ENCODE measurements at places on chromosomes 3 and 15. TPM values are rescaled to one million over a fixed set of nuclear protein-coding genes. Genes with fewer than 3 reads are reported as not detected.

CDHR4 gene
- 0.21 TPM for total RNA-seq

ATP13A5 gene
- not detected for total RNA-seq

LMOD3 gene
- not detected for total RNA-seq

COL6A6 gene
- total RNA-seq, result not detected

SLC28A1 gene
- not detected for total RNA-seq

ABHD6 gene
- 12.3 TPM for total RNA-seq

C3orf70 gene
- total RNA-seq, result not detected

TMEM207 gene
- total RNA-seq, result not detected

TRH gene
- not detected for total RNA-seq

CNTN4 gene
- not detected for total RNA-seq

EOMES gene
- total RNA-seq, result 0.64 TPM

RYR3 gene
- total RNA-seq, result 0.01 TPM

C2CD4A gene
- total RNA-seq, result 0.19 TPM

TRIM71 gene
- total RNA-seq, result not detected

DPPA2 gene
- total RNA-seq, result not detected

COLQ gene
- 0.24 TPM for total RNA-seq

GRK7 gene
- total RNA-seq, result not detected

ROPN1 gene
- not detected for total RNA-seq

CTDSPL gene
- total RNA-seq, result 14.3 TPM

SOX14 gene
- total RNA-seq, result not detected

SEMA3G gene
- 0.13 TPM for total RNA-seq

ITIH1 gene
- total RNA-seq, result not detected

GCNT3 gene
- total RNA-seq, result 158 TPM

PPARG gene
- 42.5 TPM for total RNA-seq

ARL14 gene
- 0.56 TPM for total RNA-seq

HGD gene
- total RNA-seq, result 24.4 TPM

KIF15 gene
- total RNA-seq, result 9.2 TPM

TTC21A gene
- 2.5 TPM for total RNA-seq

GPR149 gene
- not detected for total RNA-seq

RPL39L gene
- total RNA-seq, result 49.2 TPM

PLAAT1 gene
- not detected for total RNA-seq

SKOR1 gene
- total RNA-seq, result 0.07 TPM

RAB6B gene
- 2.1 TPM for total RNA-seq

SPATA12 gene
- total RNA-seq, result 0.44 TPM

SMCO1 gene
- total RNA-seq, result not detected

MASP1 gene
- not detected for total RNA-seq

TMC3 gene
- total RNA-seq, result not detected

MCF2L2 gene
- total RNA-seq, result 0.07 TPM

FANCD2OS gene
- not detected for total RNA-seq

All from A549 treated with GW870086 at 1 μM for 4 hours (cell line).